Activated CD8-positive, alpha-beta memory T cell treated with anti-CD3 and anti-CD28 coated beads for 1 hour (primary cell): ENCODE measurements at places on chromosomes 6 and 20.

- DNase-seq = no peak
Observed at GRCh38 chr20:51886891-51887608, 84.7 kb upstream of the SALL4 start.

DNA sequence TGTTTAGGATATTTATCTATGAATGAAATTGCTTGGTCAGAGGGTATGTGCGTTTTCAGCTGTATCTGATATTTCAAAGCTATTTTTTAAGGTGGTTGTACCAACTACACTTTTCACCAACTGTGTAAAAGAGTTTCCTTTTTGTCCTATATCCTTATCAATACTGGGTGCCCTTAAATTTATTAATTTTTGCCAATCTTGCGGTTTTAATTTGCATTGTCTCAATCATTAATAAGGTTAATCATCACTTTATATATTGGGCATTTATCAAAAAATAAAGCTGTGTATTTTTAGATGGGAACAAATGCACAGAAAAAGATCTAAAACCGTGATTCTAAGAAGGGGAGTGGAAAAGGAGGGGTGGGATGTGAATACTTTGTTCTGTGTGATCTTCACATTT lies 66.7 kb upstream of the SALL4 start:
- DNase-seq = no peak

- no peak for DNase-seq
Observed at GRCh38 chr6:41767112-41767833, 12.4 kb downstream of the FRS3 start.

GRCh38 chr20:47027042-47027441 lies 132.4 kb downstream of the EYA2 start:
- DNase-seq = no peak

DNA sequence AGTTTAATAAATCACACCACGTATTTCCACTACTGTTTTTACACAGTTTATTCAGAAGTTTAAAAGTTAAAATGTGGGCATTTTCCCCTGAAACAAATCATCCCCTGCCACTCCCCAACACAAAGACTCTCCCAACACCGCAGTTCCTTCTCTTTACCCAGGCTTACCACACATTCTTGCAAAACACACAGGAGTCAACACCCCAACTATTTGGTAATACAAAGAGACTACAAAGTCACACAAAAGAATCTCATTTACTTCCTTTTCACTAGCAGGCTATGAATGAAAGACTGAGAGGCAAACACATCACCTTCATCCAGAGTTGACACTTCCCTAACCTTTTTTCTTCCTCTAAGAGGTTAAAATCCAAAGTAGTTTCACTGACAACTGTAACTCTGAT lies 51.1 kb downstream of the KCTD20 start:
- no peak for DNase-seq

- DNase-seq = no peak
Observed at GRCh38 chr6:54516321-54516720, 208.1 kb downstream of the TINAG start.

DNA sequence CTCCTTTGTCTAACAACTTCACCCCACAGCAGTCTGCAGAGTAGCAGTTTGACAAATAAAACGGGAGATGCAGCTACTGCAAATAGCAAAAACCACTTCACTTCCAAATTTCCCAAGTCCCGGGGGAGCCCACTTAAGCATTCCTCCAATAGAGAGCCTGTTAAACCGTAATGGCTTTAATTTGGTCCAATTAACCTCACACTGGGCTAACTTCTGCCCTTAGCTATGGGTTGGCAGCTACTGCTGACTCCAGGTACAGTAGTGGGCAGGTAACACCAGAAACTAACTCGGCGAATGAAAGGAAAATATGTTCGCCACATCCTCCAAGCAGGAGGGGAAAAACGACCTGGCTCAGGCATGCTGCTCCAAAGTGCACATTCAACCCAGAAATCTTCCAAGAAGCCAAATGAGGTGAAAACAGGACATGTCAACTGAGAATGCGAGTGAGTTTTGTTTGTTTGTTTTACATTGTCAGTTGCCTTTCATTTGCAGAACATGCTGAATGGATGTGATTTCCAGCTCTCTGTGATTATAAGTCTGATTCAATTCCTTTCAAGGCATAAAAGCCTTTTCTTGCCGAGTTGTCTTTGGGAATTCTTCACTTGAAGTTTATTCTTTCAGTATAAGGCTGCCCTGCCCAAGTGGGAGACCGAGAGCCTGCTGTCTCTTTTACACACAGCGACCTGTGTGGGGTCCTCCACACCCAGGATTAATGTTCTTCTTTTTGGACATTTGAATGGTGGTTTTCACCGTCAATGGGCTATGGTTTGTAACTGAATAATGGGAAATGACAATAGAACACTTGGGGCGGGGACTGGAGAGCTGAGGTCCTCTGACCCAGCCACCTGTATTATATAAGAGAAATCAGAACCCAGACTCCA lies 117.3 kb upstream of the ARMC2 start:
- DNase-seq = no peak

- DNase-seq = no peak
Observed at GRCh38 chr6:6806844-6807518, 218.5 kb downstream of the LY86 start.

DNA sequence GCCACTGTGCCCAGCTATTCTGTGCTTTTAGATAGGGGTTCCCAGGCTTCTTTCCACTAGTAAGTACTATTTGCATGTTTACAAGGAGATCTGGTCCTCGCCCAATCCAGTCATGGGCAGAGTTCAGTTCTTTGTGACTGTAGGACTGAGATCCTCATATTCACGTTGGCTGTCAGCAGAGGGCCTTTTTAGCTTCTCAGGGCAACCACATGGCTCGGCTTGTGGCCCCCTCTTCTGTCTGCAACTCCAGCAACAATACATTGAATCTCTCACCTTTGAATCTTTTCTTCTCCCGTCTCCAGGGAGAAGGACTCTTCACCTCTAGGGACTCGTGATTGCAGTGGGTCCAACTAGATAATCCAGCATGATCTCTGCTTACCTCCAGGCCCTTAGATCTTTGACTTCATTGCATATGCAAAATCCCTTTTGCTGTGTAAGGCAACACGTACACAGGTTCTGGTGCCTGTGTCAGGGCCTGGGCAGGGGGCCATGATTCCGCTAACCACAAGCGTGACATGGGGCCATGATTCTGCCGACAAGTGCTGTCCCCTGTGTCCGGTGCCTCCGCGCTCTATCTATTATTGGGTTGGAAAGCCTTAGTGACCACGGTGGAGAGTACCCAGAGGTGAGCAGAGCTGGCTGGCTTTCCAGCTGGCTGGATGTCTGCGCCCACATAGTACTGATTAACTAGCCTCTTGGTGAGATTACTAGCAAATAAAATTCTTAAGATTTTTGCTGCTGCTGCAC lies 5.1 kb downstream of the CCR6 start:
- DNase-seq = no peak

DNA sequence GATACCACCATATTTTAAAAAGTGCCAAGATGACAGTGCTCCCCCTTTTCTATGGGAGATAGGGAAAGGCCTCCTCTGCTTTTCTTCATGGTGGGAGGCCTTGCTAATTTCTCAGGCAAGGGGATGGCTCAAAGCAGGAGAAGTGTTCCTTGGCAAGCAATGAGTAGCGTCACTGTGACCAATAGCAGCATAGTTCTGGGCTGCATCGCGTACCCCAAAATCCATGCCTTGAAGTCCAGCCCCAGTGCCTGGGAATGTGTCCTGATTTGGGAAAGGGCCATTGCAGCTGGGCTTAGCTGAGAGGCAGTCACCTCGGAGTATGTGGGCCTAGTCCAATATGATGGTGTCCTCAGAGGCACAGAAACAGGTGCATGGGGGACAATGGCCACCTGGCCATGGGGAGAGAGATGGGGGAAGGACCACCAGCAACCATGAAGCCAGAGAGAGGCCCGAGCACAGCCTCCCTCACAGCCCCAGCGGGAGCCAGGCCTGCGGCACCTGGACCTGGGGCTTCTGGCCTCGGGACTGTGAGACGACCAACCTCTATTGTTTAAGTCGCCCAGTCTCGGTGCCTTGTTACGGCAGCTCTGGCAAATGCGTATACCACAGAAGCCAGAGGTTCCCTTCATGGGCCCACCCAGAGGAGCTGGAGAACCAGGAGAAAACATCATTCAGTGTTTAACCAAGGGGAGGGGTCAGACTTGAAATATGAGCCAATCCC lies 153.1 kb upstream of the RPS6KA2 start:
- no peak for DNase-seq

DNA sequence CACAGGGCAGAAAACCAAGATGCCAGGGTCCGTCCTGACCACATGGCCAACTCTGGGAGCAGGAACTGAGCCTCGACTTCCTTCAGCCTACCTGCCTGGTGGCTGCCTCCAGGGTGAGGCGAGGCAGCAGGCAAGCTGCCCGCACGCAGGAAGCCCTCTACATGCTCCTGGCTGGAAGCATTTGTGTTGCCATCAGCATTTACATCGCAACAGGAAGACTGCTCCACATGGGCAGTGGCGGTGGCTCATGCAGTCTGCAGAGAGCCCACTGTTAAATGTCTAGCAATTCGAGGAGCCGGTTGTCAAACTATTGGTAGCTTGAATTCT lies 233.8 kb downstream of the SYNDIG1 start:
- DNase-seq = no peak

DNA sequence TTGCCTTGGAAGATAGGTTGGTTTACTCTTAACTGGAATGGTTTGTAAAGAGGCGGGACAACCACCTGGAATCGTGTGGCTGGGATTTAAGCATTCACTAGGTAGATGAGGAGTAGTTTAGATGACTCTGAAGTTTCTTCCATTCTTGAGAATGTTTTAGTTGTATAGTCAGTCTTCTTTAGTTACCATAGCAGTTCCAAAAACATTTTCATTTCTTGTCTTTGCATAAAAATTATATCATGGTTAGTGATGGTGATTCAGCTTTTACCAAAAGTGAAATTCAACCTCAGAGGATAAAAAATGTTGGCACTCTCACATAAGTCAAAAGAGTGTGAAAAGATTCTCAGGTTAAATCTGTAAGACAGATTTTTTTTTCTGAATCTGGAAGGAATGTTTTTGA lies 70.3 kb downstream of the SMAP1 start:
- DNase-seq = no peak

- DNase-seq = no peak
Observed at GRCh38 chr20:5586720-5587119, 163.5 kb upstream of the SHLD1 start.

- no peak for DNase-seq
Observed at GRCh38 chr20:17932396-17932795, 36.2 kb downstream of the SNX5 start.

DNA sequence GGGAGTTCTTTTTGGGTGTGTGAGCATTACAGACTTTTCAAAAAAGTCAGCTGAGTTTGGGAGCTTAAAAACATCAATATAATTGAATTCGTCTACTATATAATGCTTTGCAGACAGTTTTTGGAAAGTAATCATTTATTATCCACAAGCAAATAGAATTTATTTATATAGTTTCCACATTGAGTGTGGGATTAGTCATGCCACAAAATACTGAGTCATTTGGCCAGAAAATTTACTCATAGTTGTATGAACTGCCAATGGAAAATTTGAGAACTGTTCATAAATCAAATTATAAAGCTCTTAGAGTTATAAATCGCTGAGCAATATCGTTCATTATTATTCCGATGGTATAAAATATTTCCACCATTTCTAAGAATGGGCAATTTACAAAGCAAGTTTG lies 5.0 kb downstream of the BEND6 start:
- no peak for DNase-seq

GRCh38 chr6:105510746-105511145 lies 107.9 kb upstream of the PREP start:
- no peak for DNase-seq

- DNase-seq = no peak
Observed at GRCh38 chr6:159233365-159234101, 64.3 kb downstream of the FNDC1 start.

- DNase-seq = no peak
Observed at GRCh38 chr20:13356591-13356990, 135.5 kb downstream of the ISM1 start.

GRCh38 chr6:164168595-164168994 lies 754.1 kb downstream of the QKI start:
- no peak for DNase-seq
